ENCODE measurements at places on chromosomes 1 and 21.
A peak's percentile ranks its signal among the peaks of the same experiment; 100 is the strongest.

DNA sequence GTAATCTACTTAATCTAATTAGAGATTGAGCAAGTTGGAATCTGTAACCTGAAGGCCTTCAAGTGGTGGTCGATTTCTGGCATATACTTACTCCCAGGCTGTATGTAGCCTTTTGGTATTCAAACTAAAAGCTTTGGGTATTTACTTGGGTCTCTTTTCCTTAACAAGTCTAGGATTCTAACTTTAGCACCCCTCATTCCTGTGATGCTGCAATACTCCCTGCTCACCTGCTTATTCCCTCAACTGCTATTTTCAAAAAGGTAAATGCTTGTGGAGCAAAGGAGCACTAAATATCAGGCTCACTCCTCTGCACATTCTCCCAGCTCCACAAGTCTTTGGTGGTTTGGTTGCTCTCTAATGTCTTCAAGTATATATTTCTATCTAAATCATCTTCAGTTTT lies 68.0 kb upstream of the CYYR1 start:
- DNase-seq, result no peak

DNA sequence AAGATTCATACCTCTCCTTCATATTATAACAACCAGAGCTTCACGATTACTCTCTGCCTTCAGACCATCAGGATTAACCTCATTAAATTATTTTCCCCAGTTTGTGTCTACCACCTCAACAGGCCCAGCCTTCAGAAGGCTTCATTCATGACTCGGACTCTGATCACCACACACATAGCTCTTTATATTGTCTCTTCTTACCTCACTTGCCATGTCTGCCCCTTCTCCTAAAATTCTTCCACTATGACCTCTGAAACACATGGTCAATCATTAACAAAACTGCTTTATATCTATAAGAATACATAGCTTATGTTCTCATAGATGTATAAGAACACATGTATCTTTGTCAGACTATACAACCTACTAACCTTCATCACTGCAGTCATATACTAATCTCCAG lies 79.8 kb downstream of the USP1 start:
- DNase-seq, result peak; percentile 14

- no peak for DNase-seq
These were observed 41.7 kb downstream of the FMO4 start for GRCh38 chr1:171355727-171356126.

- no peak for DNase-seq
These were observed 217.7 kb downstream of the CRB1 start for GRCh38 chr1:197485790-197486189.

DNA sequence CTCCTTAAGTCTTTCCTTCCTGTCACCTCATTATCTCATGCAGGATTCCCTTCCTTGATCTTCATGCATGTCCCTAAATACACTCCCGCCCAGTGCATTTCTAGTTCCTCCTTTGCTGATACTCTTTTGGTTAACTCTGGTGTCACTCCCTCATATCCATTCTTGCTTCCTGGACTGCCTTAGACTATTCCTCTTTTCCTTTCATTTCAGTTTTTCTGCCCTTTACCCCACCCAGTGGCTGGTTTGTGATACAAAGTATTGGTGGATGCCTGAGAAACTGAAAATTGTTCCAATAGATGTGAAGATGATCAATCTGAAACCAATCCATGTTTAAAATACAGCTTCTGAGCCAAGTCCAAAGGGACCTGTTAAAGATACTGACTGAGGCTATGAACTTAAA lies 553.8 kb upstream of the CAMK1G start:
- no peak for DNase-seq

DNA sequence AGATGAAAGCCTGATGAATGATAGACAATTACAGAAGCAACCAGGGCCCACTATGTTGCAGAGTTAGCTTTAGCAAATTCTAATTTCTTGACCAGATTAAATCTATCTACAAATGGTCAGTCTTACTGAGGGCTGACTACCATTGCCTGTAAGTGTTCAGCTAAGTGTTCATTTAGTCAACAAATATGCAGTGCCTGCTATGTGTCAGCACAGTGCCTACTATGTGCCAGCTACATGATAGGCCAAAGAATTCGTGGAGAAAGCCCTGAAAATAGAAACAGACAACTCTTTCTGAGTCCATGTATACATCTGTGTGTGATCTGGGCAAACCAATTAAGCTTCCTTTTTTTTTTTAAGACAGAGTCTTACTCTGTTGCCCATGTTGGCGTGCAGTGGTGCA lies 212.8 kb downstream of the SMYD3 start:
- DNase-seq, result no peak

DNA sequence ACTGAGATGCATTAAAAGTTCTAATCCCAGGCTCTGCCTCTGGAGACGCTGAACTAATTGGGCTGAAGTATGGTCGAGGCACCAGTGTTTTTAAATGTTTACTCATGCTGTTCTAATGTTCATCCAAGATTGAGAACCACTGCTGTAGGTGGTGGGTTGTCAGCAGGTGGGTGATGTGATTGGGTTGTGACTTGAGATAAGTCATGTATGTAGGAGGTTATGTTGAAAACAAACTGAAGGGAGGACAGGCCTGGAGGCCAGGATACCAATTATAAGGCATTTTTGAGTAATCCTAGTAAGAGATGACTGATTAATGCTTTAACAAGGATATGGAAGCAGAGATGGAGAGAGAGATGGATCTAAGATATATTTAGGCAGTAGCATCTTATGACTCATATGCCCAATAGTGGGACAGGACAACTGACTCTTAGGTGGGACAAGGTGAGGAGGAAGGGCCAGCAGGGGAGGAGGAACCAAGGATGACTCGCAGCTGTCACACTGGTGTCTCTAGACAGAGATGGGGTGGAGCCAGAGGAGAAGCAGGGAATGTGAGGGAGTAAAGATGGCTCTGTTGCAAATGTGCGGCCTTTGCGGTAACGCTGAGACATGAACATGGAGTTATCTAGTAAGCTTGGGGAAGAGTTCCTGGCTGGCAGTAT lies 29.3 kb downstream of the RAB4A start:
- no peak for DNase-seq

DNA sequence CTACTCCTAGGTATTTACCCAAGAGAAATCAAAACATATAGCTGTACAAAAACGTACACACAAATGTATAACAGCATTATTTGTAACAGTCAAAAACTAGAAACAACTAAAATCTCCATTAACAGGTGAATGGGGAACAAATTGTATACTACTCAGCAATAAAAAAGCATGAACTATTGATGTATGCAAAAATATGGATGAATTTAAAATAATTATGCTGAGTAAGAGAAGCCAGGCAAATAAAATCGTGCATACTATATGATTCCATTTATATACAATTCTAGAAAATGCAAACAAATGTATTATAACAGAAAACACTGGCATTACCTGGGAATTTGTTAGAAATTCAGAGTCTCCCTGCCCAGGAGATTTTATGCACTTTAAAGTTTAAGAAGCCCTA lies 150.1 kb downstream of the GDAP2 start:
- no peak for DNase-seq

DNA sequence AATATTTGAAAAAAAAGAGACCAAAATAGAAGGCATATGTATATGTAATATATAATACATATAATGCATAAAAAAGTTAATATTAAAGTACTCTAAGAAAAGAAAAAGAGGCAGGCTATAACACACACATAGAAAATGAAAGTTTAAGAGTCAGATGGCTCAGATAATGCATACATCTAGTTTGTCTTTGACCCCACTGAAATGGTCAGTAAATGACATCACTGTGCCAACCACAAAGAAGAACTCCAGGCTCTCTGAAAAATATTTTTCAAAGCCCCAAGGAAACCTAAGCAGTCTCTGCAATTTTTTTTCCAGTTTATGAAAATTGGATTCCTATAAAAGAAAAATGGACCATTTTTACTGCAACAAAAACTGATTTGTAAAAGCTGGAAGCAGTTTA lies 55.4 kb upstream of the SCYL3 start:
- no peak for DNase-seq

- DNase-seq, result no peak
These were observed 345.9 kb downstream of the FAM72C start for GRCh38 chr1:143625886-143626285.

DNA sequence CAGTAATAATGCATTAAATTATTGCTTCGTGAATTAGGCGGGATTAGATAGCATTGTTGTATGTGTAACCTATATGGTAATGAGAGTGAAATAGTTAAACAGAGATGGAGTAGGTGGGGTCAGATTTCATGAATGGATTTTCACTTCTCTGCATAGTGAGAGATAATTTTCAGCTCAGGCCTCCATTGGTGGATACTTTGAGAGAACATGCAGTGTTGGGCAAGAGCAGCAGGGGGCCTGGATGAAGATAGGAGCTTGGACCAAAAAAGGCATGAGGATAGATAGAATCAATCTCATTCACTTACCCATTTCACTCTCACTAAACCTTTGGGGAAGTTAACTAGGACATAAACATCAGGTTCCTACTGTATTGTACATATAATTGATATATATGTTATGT lies 39.5 kb upstream of the C1orf87 start:
- DNase-seq, result no peak

GRCh38 chr1:6271006-6271405 lies 10.1 kb upstream of the GPR153 start:
- DNase-seq, result no peak

DNA sequence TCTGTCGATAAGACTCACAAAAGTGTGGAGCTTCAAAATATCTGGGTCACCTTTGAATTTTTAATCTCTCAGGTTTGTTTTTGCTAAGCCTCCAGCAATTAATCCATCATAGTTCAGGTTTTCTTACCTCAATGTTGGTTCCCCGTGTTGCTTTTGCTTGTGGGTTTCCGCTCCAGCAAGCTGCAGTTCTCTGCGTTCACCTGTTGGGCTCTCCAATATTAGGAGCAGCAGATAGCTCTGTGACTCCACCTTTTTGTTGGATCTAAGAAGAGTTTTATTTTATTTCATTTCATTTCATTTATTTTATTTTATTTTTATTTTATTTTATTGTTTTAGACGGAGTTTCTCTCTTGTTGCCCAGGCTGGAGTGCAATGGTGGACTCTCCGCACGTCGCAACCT lies 335.5 kb downstream of the COL11A1 start:
- DNase-seq, result no peak

DNA sequence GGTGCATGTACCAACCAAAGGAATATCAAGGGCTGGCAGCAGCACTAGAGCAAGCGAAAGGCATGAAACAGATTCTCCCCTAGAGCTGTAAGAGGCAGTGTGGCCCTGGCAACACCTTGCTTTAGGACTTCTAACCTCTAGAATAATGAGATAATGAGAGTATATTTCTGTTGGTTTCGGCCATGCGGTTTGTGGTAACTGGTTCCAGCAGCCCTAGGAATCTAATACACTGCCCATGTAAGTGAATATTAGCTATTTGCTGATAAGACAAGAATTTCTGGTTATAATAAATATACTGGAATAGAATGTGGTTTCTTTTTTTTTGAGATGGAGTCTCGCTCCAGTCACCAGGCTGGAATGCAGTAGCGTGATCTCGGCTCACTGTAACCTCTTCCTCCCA lies 199.4 kb downstream of the GABPA start:
- DNase-seq, result no peak

GRCh38 chr1:17678011-17678410 lies 77.1 kb upstream of the ACTL8 start:
- DNase-seq, result no peak

GRCh38 chr1:93007941-93008577 lies 46.8 kb upstream of the DIPK1A start:
- no peak for DNase-seq

- no peak for DNase-seq
These were observed 15.6 kb upstream of the PIGM start for GRCh38 chr1:160047111-160047991.

GRCh38 chr21:44755227-44755626 lies 43.9 kb upstream of the TSPEAR start:
- no peak for DNase-seq

DNA sequence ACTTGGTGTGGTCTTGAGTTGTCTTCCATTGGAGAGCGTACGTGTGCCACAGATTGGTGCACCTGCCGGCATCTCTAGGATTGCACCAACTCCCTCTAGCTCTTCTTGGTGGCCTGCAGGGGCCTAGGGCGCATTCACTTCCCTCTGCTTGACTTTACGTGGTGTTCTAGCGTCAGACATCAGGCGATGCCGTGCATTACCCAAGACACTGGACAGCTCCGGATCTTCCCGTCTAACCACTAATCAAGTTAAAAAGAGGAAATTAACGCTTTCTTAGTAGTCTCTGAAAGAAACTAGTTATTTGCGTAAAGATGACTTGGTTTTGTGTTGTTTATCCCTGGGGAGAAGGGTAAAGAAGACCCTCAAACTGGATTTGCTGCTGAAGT lies 510 bp upstream of the IL10RB start:
- DNase-seq, result no peak

GRCh38 chr1:101187297-101187696 lies 49.5 kb upstream of the S1PR1 start:
- no peak for DNase-seq

DNA sequence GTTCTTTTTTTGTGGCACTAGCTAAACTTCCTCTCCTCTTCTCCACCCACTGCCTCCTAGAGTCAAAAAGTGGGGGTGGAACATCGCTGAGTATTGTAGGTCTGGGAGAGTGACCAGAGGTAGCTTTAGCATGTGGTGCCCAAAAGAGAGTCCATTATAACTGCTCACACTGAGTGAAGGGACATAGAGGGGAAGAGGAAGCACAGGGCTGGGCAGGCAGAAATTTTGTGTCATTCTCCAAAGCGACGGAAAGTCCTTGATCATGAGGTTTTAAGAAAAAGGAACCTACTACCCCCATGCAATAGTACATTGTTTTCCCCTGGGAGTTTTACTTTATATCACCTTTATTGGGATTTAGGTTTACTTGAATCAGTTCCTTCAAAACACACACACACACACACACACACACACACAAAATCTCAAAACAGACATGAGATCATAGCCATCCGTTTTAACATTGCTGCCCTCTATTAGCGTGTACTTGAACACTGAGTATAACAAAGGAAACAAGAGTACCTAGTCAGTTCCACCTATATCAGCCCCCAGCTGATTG lies 4.1 kb downstream of the CD84 start:
- no peak for DNase-seq

DNA sequence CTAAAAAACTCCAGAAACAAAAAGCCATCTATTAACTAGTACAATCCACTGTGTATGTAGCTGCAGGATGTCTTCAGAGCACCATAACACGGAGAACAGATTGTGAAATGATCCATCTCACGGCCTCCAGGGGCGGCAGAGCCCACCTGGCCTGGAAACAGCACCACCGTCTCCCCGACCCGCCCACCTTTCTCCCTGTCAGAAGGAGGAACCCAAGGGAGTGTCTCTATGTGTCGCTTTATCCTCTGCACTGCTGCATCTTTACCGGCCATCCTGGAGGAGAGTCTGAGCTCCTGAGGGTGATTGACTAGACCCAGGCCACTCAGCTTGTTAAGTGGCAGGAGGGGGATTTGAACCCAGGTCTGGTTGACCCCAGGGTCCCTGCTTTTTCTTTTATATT lies 405.0 kb downstream of the MATN1 start:
- no peak for DNase-seq

DNA sequence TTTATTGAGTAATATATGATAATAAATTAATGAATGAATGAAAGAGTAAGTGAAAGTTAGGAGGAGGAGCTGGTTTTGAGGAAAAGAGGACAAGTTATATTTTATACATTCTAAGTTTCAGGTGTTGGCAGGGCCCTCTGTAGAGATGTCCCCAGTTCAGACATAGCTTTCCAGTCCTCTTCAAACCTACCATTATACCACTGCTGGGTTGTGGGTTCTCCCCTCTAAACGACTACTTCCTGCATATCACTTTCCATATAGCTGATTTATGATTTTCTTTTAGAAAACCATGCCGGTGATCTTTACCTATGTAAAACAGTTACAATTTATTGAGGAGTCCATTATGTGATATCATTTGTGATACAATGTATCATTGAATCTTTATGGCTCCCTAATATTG lies 116.9 kb downstream of the RUNX1 start:
- no peak for DNase-seq
